SJSA1 (cell line): ENCODE measurements at places on chromosomes 3 and 15. TPM values are rescaled to one million over a fixed set of nuclear protein-coding genes. Genes with fewer than 3 reads are reported as not detected.

- H3K4me1 ChIP-seq: peaks cover 2% of the 10 kb centered on the region
- H3K4me3 ChIP-seq: no peak overlapping the region
- DNase-seq: no peak
- no peaks in the 10 kb centered on the region for H3K36me3 ChIP-seq
- H3K27me3 ChIP-seq: no peaks in the 10 kb centered on the region
Observed at GRCh38 chr3:41574900-41575299, 375.6 kb downstream of the CTNNB1 start.

DNA sequence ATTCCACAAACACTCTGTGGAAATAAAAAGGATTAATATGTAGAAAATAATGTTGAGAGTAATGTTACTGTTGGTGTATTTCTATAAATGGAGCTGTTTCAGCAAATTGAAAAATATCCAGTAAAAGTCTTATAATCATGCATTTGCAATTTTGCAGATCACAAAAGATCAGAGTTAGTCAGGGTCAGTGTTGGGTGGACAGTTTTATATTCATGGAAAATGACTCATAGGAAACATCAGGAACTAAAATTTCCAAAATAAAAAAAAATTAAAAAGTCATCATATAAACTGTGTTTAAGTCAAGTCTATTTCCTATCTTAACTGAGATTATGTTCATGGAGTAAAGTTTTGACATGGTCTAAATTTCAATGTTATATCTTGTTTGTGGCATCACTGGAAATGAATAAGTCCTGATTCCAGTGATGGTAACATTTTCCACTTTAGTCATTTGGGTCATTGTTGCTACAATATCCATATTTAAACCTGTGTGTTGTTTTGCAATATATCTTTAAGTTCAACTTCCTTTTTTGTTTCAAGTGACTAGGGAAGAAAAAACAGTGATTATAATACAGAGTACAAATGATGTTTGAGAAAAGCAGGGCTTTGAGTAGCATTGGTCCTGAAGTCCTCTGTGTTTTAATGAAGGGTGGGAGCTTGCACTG lies 37.8 kb downstream of the MITF start:
- no peak for DNase-seq
- no peak overlapping the region for H3K27ac ChIP-seq
- no peaks in the 10 kb centered on the region for H3K4me1 ChIP-seq
- H3K4me3 ChIP-seq: no peak overlapping the region

GRCh38 chr3:79246875-79247724 lies 520.7 kb downstream of the ROBO1 start:
- H3K27me3 ChIP-seq: no peaks in the 10 kb centered on the region
- no peak for DNase-seq
- H3K27ac ChIP-seq: peak overlapping the region; percentile 79
- no peak overlapping the region for H3K4me3 ChIP-seq
- no peaks in the 10 kb centered on the region for H3K36me3 ChIP-seq

The GABPB1 gene
- 67.9 and 76.2 TPM in 2 replicates for total RNA-seq

DNA sequence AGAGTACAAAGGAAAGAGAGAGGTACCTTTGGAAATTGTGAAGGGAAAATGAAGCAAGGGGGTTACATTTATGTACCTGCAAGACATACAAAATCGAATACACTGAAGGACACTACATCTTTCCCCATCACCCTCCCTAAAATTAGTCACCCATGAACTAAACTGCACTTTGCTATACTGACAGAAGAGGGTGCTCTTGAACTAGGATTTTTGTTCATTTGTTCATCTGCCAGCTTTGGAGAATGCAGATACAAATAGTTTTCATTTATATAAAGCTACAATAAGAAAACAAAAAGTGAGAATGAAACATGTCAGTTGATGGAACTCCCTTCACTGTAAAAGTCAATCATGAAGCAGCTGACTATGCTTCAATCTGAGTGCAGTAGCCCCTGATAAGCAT lies 55.7 kb downstream of the PCCB start:
- DNase-seq: peak; percentile 63
- no peak overlapping the region for H3K4me3 ChIP-seq
- H3K27me3 ChIP-seq: no peaks in the 10 kb centered on the region
- no peaks in the 10 kb centered on the region for H3K4me1 ChIP-seq
- no peak overlapping the region for H3K27ac ChIP-seq

The AP3S2 gene
- total RNA-seq: 59.2 and 65.7 TPM in 2 replicates

The TTLL13 gene
- total RNA-seq: not detected in 2 replicates

The STAC gene
- total RNA-seq: 24.1 and 29.1 TPM in 2 replicates

The DBR1 gene
- 17.4 and 19.8 TPM in 2 replicates for total RNA-seq

The GOLGA8Q gene
- 0.45 TPM in 1 of 2 replicates, not detected in the other for total RNA-seq

The CEP63 gene
- 14.8 and 18.8 TPM in 2 replicates for total RNA-seq

The ZNF662 gene
- total RNA-seq: not detected in 2 replicates

- no peak overlapping the region for H3K27ac ChIP-seq
- no peak overlapping the region for H3K4me3 ChIP-seq
- DNase-seq: no peak
- H3K27me3 ChIP-seq: peaks cover 7% of the 10 kb centered on the region
- H3K36me3 ChIP-seq: no peaks in the 10 kb centered on the region
Observed at GRCh38 chr15:73518876-73519733, 76.1 kb downstream of the REC114 start.

The VEPH1 gene
- 1.7 and 14.3 TPM in 2 replicates for total RNA-seq

- DNase-seq: peak; percentile 46
- H3K27me3 ChIP-seq: no peaks in the 10 kb centered on the region
- no peaks in the 10 kb centered on the region for H3K36me3 ChIP-seq
- H3K4me3 ChIP-seq: no peak overlapping the region
Observed at GRCh38 chr3:66592016-66592761, 91.4 kb upstream of the LRIG1 start.

GRCh38 chr15:91863621-91864255 lies 10.2 kb downstream of the SLCO3A1 start:
- no peaks in the 10 kb centered on the region; the same call in 1 of the 2 replicates for H3K27me3 ChIP-seq
- H3K27ac ChIP-seq: no peak overlapping the region
- no peaks in the 10 kb centered on the region for H3K4me1 ChIP-seq
- H3K4me3 ChIP-seq: no peak overlapping the region
- no peaks in the 10 kb centered on the region for H3K36me3 ChIP-seq

GRCh38 chr15:70337277-70338186 lies 239.8 kb upstream of the TLE3 start:
- no peaks in the 10 kb centered on the region for H3K4me1 ChIP-seq
- H3K4me3 ChIP-seq: no peak overlapping the region
- H3K27ac ChIP-seq: no peak overlapping the region
- 0 out of 2 replicates have a peak, but pooled peaks cover 3% of the 10 kb centered on the region for H3K27me3 ChIP-seq

DNA sequence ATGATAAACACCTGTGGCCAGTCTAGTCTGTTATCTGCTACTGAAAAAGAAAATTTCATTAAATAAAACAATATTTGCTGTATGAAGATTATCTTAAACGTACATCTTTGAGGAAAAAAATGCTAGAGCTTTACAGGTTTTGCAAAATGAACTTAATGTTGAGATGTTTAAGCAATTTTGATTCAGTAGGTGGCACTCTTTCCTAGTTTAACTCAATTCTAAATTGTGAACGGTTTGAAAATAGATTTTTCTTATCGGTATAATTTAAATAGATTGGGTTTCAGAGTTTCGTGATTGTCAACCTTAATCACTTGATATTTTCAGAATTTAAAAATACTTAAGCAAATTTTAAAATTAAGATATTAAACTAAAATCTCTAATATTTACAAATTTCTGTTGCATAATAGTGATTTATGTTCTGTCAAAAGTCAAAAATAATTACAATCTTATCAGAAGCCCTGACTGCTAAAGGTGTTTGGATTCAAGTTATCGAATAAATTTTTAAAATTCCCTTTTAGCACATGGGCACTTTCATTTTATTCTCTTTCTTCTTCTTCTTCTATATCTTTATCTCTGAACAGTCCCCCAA lies 7.0 kb upstream of the RNF111 start:
- H3K36me3 ChIP-seq: no peaks in the 10 kb centered on the region
- H3K4me3 ChIP-seq: no peak overlapping the region
- no peaks in the 10 kb centered on the region for H3K27me3 ChIP-seq
- DNase-seq: no peak
- H3K4me1 ChIP-seq: 0 out of 2 replicates have a peak, but pooled peaks cover 4% of the 10 kb centered on the region

The SYNPR gene
- total RNA-seq: not detected in 2 replicates

DNA sequence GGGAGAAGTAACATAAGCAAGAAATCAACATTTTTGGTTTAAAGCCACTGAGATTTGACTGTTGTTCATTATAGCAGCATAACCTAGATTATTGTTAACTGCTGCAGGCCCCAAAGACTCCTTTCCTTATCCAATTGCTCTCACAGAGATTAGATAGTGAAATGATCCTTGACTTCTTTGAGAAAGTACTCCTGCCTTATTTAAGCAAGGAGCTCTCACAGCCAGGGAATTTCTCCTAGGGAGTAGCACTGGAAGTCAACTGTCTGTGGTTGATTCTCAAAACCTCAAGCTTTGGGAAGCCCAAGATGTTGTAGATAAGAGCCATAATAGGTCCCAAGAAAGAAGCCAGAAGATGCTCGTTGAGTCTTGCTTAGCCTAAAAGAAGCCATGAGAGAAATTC lies 151.8 kb upstream of the TSC22D2 start:
- H3K4me1 ChIP-seq: peaks cover 18% of the 10 kb centered on the region
- no peak overlapping the region for H3K4me3 ChIP-seq
- H3K27me3 ChIP-seq: no peaks in the 10 kb centered on the region
- H3K27ac ChIP-seq: no peak overlapping the region
- no peak for DNase-seq

GRCh38 chr15:91465086-91465485 lies 365.0 kb downstream of the SV2B start:
- H3K4me1 ChIP-seq: no peaks in the 10 kb centered on the region
- no peak overlapping the region for H3K4me3 ChIP-seq
- no peak overlapping the region for H3K27ac ChIP-seq
- H3K36me3 ChIP-seq: no peaks in the 10 kb centered on the region

- peak overlapping the region; percentile 64 for H3K27ac ChIP-seq
- H3K36me3 ChIP-seq: peaks cover 9% of the 10 kb centered on the region
- H3K27me3 ChIP-seq: no peaks in the 10 kb centered on the region
- DNase-seq: peak; percentile 71
- peak overlapping the region; percentile 85 for H3K4me3 ChIP-seq
Observed at GRCh38 chr15:75452865-75453702, 1.6 kb upstream of the SIN3A start.

GRCh38 chr3:124409650-124410275 lies 320.5 kb upstream of the UMPS start:
- no peaks in the 10 kb centered on the region for H3K27me3 ChIP-seq
- H3K27ac ChIP-seq: peak overlapping the region; percentile 88
- no peaks in the 10 kb centered on the region for H3K36me3 ChIP-seq
- H3K4me1 ChIP-seq: peaks cover 34% of the 10 kb centered on the region
- no peak overlapping the region for H3K4me3 ChIP-seq

DNA sequence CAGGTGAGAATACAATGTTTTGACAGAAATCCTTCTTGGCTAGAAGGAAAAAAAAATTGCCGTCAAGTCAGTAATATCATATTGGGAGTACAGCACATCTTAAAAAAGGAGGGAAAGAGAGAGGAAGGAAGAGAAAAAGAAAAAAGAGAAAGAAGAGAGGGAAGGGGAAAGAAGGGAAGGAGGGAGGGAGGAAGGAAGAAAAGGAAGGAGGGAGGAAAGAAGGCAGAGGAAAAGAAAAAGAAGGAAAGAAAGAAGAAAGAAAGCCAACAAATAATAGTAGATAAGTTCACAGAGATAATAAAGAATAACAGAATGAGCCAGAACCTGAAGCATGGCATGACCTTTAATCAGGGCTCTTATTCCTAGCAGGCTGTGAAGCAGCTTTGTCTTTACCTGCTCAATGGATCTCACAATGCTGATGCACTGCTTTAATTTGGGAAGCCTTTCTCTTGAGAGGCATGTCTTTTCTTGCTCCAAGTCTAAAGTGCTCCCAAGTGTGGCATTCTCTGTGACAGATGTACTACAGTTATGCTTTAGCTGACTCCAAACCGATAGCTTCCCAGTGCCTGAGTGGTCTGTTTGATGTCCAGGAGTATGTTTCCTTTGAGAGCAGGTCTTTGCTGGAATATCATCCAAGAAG lies 114.9 kb downstream of the IQCH start:
- H3K36me3 ChIP-seq: no peaks in the 10 kb centered on the region
- H3K4me1 ChIP-seq: no peaks in the 10 kb centered on the region
- no peaks in the 10 kb centered on the region for H3K27me3 ChIP-seq
- H3K27ac ChIP-seq: no peak overlapping the region
- DNase-seq: no peak

DNA sequence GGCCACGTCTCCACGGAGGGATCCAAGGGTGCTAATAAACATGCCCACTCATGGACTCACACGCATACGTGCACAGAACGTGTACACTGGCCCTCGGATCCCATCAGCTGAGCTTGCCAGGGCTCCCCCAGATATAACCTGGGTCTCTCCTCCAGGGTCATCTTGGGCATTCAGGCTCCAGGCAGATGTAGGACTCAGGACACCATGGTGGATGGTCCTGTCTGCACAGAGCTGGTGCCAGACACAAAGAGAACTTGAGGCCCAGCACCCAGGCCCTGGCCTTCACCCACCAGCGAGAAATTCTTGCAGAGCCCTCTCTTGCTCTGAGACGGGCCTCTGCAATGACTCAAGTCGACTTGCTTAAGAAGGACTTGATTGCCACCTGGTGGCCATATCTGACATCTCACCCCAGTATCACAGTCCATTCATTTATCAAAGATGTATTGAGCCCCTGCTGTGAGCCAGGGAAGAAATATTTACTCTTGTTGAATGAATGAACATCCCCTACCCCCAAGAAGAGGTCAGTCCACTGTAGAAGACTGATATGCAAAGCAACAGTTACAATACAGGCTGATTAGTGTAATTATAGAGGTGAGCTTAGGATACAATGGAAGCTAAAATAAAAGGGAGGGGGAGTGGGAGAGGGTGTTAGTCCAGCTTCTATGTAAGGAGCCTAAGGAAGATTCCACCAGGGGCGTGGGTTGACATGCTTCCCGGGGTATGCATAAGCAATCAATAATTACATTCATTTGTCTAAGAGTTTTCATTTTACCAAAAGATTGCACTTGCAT lies 34.2 kb upstream of the VPS8 start:
- H3K4me3 ChIP-seq: no peak overlapping the region
- H3K36me3 ChIP-seq: no peaks in the 10 kb centered on the region
- H3K27me3 ChIP-seq: no peaks in the 10 kb centered on the region
- H3K4me1 ChIP-seq: peaks cover 20% of the 10 kb centered on the region
- no peak overlapping the region for H3K27ac ChIP-seq

- H3K4me1 ChIP-seq: no peaks in the 10 kb centered on the region
- no peaks in the 10 kb centered on the region for H3K27me3 ChIP-seq
- no peak for DNase-seq
- H3K27ac ChIP-seq: no peak overlapping the region
- H3K4me3 ChIP-seq: no peak overlapping the region
Observed at GRCh38 chr3:58668247-58668646, 1.7 kb upstream of the FAM3D start.

- H3K4me1 ChIP-seq: 0 out of 2 replicates have a peak, but pooled peaks cover 4% of the 10 kb centered on the region
- H3K27ac ChIP-seq: no peak overlapping the region
- no peaks in the 10 kb centered on the region for H3K36me3 ChIP-seq
- H3K27me3 ChIP-seq: no peaks in the 10 kb centered on the region
- no peak for DNase-seq
Observed at GRCh38 chr3:27666708-27667107, 55.4 kb downstream of the EOMES start.

DNA sequence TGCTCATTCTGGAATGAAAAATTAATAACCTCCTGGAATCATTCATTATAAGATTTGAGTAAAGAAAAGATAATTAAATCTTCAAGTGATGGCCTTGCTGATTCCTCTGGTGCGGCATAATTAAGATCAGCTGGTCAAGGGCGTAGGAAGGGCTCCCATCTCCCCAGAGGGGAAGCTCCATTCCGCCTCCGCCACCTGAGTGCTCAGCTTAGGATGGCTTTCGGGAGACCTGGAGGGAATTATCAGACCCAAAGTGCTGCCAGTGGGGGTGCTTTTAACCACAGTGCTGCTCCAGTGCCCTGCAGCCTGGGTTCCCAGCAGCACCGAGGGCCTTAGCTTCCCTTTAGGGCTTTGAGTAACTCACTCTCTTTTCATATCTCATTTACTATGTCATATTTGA lies 556.6 kb upstream of the RGMA start:
- H3K27me3 ChIP-seq: no peaks in the 10 kb centered on the region; the same call in 1 of the 2 replicates
- H3K4me1 ChIP-seq: no peaks in the 10 kb centered on the region
- H3K4me3 ChIP-seq: no peak overlapping the region
- no peak for DNase-seq
